ENCODE measurements at places on chromosomes 1 and 21.

- no peak for DNase-seq
These were observed 35.2 kb upstream of the ABCA4 start for GRCh38 chr1:94156096-94156625.

DNA sequence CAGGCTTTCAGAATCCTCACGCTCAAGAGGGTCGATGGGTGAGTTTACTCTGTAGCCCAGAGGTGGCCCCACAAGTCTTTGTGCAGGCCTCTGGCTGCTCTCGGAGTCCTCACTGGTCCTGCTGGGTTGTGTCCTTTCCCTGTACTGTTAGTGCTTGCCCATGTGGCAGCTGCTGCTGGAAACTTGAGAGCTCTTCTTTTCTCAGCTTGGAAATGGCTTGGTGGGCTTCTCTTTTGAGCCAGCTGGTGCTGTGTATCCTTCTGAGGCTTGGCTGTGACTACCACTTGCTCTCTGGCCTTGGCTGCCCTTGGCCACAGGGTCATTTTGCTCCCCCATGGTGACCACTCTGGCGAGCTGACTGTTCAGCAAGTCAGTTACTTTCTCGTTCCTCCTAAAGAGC is 82.2 kb upstream of the LMO4 start:
- no peak for DNase-seq

- DNase-seq, result no peak
These were observed 3.0 kb upstream of the ADGRL2 start for GRCh38 chr1:81797701-81798100.

- DNase-seq, result no peak
These were observed 107.5 kb downstream of the PCNX2 start for GRCh38 chr1:233188061-233188460.

- peak; percentile 57 for DNase-seq
These were observed 11.0 kb upstream of the CDK18 start for GRCh38 chr1:205493241-205494085.

GRCh38 chr1:59703226-59703917 is 111.4 kb upstream of the HOOK1 start:
- DNase-seq, result no peak

GRCh38 chr1:247442164-247442563 is 15.7 kb downstream of the OR2B11 start:
- DNase-seq, result no peak

GRCh38 chr1:26417111-26417759 is 6.6 kb downstream of the LIN28A start:
- peak; percentile 85 for DNase-seq

DNA sequence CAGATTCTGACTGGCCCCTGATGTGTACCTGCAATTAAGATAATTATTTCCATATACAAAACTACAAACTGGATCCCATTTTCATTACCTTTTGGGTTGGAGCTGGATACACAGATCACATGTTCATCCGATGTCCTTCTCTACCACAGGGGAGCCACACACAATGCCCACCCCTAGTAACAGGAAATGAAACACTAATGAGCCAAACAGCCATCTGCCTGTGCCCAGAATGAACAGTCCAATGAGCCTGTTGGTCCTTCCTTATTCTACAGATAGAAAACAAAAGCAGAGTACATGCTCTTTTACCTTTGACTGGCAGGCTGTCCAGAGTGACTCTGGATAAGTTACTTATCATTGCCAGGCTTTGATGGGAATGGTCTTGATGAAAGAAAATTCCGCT is 68.6 kb downstream of the SIPA1L2 start:
- no peak for DNase-seq

DNA sequence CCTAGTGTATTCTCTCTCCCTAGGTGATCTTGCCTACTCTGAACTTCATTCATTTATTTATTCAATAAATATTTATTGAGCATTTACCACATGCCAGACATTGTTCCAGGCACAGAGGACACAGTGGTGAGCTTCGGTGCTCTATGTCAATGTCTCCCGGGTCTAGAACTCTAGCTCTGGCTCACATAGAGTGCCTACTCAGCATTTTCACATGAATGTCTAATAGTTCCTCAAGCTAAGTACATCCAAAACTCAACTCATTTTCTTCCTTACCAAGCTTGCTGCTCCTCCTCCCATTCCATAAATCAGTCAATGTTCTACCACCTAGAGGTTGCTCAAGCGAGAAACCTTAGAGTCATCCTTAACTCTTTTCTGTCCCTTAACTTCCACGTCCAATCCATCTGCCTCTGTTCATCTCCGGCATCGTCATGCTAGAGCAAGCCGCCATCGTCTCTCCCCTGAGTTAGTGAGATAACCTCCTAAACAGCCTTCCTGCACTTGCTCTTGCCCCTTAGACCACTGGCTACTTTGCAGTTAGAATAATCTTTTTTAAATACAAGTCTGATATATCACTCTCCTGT is 67.5 kb downstream of the TMEM53 start:
- no peak for DNase-seq

DNA sequence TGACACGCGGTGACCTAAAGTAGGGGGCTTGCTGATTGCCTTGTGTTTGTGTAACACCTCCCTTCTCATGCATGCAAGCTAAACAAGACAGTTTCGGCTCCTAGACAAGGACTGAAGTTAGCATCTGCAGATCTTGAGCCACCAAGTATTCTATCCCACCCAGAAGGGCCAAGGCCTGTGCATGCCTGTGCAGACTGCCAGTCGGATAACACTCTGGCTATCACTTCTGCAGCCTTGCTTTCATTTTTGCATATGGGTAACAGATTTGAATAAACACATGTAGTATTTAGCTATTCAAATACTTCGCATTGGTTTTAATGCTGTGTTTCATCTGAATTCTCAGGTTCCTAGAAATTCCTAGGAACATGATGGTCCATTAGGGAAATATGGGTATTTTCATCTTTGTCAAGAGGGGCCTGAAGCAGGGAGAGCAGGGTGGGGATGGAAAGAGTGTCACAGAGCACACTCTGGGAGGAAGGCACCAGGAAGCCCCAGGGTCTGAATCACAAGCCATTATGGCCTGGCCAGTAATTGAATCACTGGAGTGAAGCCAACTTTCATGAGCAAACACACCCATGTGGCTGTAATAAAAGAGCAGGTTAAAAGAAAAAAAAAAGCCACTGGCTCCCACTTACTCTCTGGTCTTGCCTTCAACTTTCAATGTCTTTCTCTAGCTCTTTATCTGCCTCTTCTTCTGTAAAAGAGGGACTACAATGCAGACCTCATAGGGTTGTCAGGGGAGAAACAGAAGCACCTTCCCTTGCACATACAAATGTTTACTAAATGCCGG is 28.3 kb downstream of the GADD45A start:
- peak; percentile 85 for DNase-seq

- no peak for DNase-seq
These were observed 19.1 kb downstream of the ARHGAP29 start for GRCh38 chr1:94218332-94218731.

- peak; percentile 82 for DNase-seq
These were observed 126.0 kb upstream of the IPO9 start for GRCh38 chr1:201702936-201703335.

GRCh38 chr1:151809985-151810556 is 4.9 kb upstream of the LINGO4 start:
- DNase-seq, result no peak

DNA sequence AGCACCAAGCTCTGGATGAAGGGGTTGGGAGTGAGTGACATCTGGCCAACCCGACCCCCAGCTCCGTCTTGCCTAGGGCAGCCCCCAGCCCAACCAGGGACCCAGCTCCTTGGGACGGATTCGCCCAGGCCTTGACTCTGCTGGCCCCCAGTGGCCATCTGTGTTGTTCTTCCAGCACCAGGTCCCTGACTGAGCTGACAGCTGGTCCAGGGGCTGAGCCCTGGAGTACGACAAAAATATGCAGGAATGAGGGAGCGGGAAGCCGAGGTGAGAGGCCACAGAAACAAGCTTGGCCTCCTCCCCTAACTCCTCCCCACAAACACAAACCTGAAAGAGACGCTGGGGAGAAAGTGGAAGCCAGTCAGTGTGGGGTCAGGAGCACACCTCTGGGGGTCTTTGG is 55.0 kb upstream of the PAX7 start:
- DNase-seq, result peak; percentile 80

DNA sequence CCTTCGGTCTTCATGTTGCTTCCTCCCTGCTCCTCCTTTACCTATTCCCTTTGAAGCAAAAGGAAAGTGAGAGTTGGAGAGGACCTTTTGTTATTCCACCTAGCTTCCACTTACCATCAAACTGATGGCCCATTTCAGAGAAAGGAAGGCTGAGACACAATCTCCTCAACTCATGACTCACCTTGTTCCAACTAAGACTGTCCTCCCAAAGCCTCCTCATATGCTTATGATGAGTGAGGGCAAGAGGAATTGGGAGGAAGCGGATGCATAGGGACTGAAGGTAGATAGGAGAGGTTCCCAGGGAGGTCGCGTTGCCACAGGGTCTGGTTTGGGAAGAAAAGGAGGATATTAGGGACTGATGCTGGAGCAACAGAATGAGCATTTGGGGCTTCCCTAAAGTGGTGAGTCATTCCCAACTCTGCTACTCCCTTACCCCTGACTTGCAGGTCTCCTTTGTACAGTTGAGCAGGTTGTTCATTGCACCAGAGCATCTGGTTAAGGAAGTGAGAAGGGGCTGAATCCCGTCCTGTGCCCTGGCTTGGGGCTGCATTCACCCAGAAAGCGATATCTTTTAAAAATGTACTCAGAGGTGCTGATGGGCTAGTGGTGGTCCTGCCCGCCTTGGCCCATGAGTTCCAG is 35.0 kb downstream of the LGR6 start:
- DNase-seq, result no peak

DNA sequence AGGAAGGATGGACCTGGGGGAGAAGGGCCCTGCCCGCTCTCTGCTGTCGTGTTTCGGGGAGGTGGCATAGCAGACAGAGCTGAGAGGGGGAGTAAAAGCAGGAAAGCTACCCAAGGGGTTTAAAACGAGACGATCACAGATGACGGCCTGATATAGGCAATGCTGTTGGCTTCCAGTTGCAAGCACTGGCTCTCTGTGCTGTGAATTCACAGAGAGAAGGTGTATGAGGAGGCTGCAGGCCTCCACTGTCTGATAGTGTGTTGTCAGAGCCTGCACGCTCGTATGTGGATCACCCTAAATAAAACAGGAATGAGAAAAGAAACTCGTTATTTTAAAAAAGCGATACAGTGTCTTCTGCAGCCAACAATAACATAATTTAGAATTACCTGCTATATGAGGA is 57.4 kb downstream of the LGR6 start:
- no peak for DNase-seq

- peak; percentile 91 for DNase-seq
These were observed at the start of gene MANEAL for GRCh38 chr1:37793773-37794371. Gene MANEAL, plus strand, starts transcription at chr1:37793847. Its CDS starts 336 bp downstream, at chr1:37794183.

DNA sequence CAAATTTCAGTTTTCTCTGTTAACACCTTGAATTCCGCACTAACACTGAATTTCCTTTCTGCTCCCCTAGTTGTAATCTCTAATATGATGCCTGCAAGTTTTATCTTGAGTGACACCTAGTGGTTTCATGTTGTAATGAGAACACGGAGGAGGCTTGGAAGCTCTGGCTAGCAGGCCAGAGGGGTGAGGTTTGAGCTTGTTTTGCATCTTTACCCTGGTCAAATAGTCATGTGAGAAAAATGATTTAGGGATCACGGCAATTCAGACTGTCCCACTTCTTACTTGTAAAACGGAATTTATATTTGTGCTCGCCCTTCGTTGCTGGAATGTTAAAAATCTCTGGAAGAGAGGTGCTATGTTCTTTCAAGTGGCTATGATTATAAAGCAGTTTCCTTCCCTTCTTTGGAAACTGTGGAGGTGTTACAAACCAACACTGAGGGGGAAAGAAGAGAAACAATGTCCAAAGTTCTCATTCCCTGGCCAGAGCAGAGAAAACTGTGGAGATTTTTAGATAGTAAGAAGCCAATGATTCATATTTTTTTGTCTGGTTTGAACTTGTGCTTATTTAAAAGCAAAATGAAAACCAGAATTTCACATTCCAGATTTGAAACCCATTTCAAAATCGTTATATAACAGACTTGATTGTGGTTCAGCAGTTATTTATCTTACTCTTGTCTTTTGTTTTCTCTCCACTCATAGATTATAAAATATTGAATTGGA is 5.3 kb upstream of the MROH9 start:
- peak; percentile 49 for DNase-seq

- no peak for DNase-seq
These were observed 6.9 kb downstream of the CASQ1 start for GRCh38 chr1:160197231-160197630.

GRCh38 chr1:62012836-62013235 is 181.8 kb upstream of the L1TD1 start:
- DNase-seq, result no peak

Data from SK-N-SH (cell line).